ENCODE measurements at places on chromosomes 1 and 21.

GRCh38 chr1:91584878-91585277 lies 84.2 kb downstream of the CDC7 start:
- H3K27me3 ChIP-seq = no peaks in the 10 kb centered on the region
- DNase-seq = no peak
- H3K36me3 ChIP-seq = no peaks in the 10 kb centered on the region
- no peak overlapping the region for H3K4me3 ChIP-seq

- H3K27ac ChIP-seq = no peak overlapping the region
- H3K36me3 ChIP-seq = no peaks in the 10 kb centered on the region
- peaks cover 5% of the 10 kb centered on the region for H3K27me3 ChIP-seq
- H3K4me1 ChIP-seq = no peaks in the 10 kb centered on the region
Observed at GRCh38 chr1:6511561-6512244, 20.2 kb upstream of the PLEKHG5 start.

DNA sequence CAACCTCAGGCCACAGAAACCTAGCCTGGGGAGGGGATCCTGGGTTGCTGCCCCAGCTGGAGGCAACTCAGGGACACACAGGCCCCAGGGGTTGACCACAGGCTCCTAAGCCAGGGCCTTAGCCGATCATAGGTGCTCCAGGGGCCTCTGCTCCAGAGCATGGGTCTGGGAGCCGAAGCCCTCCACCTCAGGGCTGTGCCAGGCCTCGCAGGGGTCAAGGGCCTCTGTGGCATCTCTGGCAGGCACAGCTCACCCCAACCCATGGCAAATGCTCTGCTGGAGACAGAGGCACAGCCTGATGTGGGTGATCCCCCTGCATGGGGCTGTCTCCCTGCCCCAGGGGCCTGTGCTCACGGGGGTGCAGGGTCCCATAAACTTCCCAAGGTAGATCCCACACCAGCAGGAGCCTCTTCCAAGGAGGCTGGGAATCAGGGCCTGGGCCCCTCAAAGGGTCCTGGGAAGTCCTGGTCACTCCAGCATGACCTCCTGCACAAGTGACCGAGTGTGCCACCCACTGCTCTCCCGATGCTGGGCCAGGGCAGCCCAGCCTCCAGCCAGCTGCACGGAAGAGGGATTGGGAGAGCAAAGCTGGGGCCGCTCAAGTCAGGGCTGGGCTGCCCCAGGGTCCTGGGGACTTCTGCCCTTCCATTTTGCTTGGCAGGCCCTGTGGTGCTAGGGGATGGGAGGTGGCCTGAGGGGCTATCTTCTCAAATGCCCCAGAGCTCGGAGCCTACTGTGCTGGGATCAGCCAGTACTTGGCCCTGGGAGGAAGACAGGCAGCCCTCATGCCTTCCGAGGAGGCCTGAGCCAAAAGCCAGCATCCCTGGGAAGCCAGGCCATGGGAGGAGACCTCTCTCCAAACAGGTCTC lies 22.2 kb upstream of the PRSS38 start:
- no peak overlapping the region for H3K27ac ChIP-seq
- no peaks in the 10 kb centered on the region for H3K27me3 ChIP-seq
- no peak overlapping the region for H3K4me3 ChIP-seq
- H3K36me3 ChIP-seq = no peaks in the 10 kb centered on the region
- H3K4me1 ChIP-seq = peaks cover 2% of the 10 kb centered on the region

GRCh38 chr21:41048145-41048544 lies 119.8 kb upstream of the BACE2 start:
- H3K4me1 ChIP-seq = no peaks in the 10 kb centered on the region
- peaks cover 18% of the 10 kb centered on the region for H3K27me3 ChIP-seq
- no peak for DNase-seq
- H3K27ac ChIP-seq = no peak overlapping the region
- no peaks in the 10 kb centered on the region for H3K36me3 ChIP-seq

GRCh38 chr1:20896826-20897225 lies 109.7 kb upstream of the HP1BP3 start:
- no peak overlapping the region for H3K4me3 ChIP-seq
- no peaks in the 10 kb centered on the region for H3K4me1 ChIP-seq
- DNase-seq = no peak

- no peaks in the 10 kb centered on the region for H3K27me3 ChIP-seq
- H3K4me3 ChIP-seq = no peak overlapping the region
- peaks cover 23% of the 10 kb centered on the region for H3K4me1 ChIP-seq
- DNase-seq = no peak
Observed at GRCh38 chr1:9766759-9767442, 56.9 kb downstream of the CLSTN1 start.

- H3K4me3 ChIP-seq = no peak overlapping the region
- H3K27ac ChIP-seq = no peak overlapping the region
- peaks cover 4% of the 10 kb centered on the region for H3K4me1 ChIP-seq
- H3K36me3 ChIP-seq = no peaks in the 10 kb centered on the region
Observed at GRCh38 chr1:66598670-66599069, 64.7 kb downstream of the SGIP1 start.

- H3K4me3 ChIP-seq = no peak overlapping the region
- H3K4me1 ChIP-seq = no peaks in the 10 kb centered on the region
- no peak for DNase-seq
- H3K36me3 ChIP-seq = no peaks in the 10 kb centered on the region
- peaks cover 48% of the 10 kb centered on the region for H3K27me3 ChIP-seq
- H3K27ac ChIP-seq = no peak overlapping the region
Observed at GRCh38 chr1:114956570-114956969, 73.1 kb upstream of the TSHB start.

DNA sequence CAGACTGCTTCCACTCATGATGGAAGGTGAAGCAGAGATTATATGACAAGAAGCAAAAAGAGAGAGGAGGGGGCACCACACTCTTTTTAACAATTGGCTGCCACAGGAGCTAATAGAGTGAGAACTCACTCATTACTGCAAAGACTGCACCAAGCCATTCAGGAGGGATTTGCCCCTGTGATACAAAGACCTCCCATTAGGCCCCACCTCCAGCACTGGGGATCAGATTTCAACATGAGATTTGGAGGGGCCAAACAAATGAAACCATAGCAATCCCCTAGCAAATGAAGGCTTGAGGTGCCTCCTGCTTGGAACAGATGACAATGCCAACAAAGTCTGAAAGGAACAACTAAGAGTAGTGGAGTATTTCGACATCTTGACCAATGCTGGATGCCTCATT lies 122.5 kb upstream of the COA6 start:
- H3K36me3 ChIP-seq = no peaks in the 10 kb centered on the region
- H3K4me3 ChIP-seq = no peak overlapping the region
- no peak for DNase-seq
- H3K27me3 ChIP-seq = peaks cover 23% of the 10 kb centered on the region
- peaks cover 4% of the 10 kb centered on the region for H3K4me1 ChIP-seq

DNA sequence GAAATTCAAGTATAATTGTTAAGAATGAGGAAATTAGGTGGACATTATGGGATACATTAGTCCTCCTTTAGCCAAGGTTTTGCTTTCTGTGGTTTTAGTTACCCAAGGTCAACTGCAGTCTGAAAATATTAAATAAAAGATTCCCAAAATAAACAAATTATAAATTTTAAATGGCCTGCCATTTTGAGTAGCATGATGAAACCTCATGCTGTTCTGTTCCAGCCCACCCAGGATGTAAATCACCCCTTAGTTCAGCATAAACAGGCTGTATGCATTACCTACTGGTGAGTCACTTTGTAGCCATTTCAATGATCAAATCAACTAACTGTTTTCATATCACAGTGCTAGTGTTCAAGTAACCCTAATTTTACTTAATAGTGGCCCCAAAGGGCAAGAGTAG lies 132.5 kb upstream of the LYPLAL1 start:
- no peaks in the 10 kb centered on the region for H3K36me3 ChIP-seq
- DNase-seq = no peak
- no peaks in the 10 kb centered on the region for H3K4me1 ChIP-seq

- H3K27ac ChIP-seq = no peak overlapping the region
- H3K4me1 ChIP-seq = peaks cover 60% of the 10 kb centered on the region
- H3K36me3 ChIP-seq = peaks cover 16% of the 10 kb centered on the region
- no peak for DNase-seq
Observed at GRCh38 chr1:226948996-226949395, 8.9 kb downstream of the COQ8A start.

DNA sequence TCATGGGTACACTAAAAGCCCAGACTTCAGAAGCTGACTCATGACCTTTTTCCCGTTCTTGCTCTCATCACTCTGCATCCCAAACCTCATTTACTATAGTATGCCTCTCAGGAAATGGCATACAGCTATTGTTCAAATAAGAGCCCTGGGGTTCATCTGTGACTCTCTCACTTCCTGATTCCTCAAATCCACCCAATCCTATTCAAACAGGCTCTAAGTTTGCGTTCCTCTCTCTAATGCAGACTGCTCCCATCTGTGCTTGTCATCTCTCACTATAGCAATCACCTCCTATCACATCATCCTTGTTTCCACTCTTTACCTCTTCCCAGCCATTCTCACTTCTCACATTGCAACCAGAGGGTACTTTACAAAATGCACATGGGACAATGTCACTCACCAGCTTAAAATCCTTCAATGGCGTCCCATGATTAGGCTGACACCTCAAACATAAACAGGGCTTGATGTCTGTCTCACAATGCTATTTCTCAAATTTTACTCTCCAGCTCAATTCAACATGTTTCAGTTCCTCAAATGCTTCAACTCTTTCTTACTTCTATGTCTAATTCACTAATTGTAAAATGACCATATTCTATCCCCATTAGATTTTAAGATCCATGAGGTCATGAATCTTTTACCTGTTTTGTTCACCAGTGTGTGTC lies 408.4 kb downstream of the NTNG1 start:
- no peaks in the 10 kb centered on the region for H3K27me3 ChIP-seq
- H3K4me3 ChIP-seq = no peak overlapping the region
- H3K27ac ChIP-seq = no peak overlapping the region

DNA sequence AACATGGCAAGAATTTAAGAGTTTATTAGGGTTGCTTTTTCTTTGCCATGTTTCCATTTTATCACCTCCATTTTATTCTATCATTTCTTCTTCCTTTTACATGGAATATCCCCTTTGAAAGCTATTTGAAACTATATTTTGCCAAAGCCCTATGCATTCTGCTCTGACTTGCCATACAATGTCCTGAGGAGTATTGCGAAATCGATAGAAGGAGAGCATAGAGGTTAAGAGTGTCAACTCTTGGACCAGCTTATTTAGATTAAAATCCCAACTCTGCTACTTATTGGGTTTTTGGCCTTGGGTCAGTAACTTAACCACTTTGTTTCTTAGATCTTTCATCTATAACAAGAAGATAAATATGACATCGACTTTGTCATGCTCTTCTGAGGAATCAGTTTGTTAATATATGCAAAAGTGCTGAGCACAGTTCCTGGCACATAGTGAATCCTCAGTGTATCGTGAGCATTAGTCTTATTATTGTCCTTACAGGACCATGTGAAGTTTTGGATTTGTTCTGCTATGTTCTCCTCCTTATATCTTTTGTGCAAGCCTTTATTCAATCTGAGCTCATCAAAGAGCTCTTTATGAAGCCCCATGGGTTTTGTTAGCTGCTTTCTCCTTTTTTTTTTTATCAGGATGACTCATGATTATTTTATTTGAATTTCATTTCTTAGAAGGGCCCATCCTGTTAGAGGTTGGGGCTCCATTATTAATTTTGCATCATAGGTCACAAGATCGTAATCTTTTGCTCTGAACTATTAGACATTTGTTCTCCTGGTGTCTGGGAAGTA lies 17.6 kb downstream of the ACKR1 start:
- H3K27me3 ChIP-seq = peaks cover 48% of the 10 kb centered on the region
- H3K4me1 ChIP-seq = no peaks in the 10 kb centered on the region
- no peak overlapping the region for H3K4me3 ChIP-seq
- no peaks in the 10 kb centered on the region for H3K36me3 ChIP-seq
- no peak for DNase-seq
- no peak overlapping the region for H3K27ac ChIP-seq

DNA sequence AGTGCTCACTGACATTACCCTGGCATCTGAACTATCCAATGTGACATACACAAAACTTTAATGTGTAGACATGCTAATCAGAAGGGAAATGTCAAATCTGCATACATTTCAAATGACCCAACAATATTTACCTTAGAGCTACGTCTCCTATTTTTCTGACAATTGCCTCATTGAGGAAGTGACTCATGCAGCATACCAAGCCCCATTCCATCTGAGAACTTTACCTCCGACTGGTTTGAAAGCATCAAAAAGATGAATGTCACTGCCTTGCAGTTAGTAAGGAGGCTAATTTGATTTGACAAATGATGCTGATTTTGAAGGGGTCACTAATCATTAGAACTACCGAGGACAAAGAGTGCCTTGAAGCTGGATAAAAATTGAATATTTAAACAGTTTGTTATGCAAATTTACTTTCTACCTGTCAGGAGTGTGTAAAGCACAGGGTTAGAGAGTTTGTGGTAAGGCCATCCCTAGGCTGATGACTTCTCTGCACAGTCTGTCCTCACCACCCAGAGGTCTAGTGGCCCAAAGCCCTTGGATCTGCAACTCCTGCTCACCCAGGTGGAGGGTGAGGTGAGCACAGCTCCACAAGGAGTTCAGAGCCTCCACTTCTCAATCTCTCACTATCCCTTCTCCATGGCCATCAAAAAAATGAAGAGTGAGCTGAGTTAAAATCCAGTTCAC lies 500.3 kb upstream of the C1orf87 start:
- no peaks in the 10 kb centered on the region for H3K4me1 ChIP-seq
- H3K36me3 ChIP-seq = no peaks in the 10 kb centered on the region
- DNase-seq = no peak
- no peak overlapping the region for H3K4me3 ChIP-seq
- H3K27me3 ChIP-seq = no peaks in the 10 kb centered on the region
- no peak overlapping the region for H3K27ac ChIP-seq

GRCh38 chr1:20308569-20308968 lies 17.9 kb downstream of the VWA5B1 start:
- H3K27ac ChIP-seq = no peak overlapping the region
- no peak overlapping the region for H3K4me3 ChIP-seq
- H3K4me1 ChIP-seq = no peaks in the 10 kb centered on the region
- DNase-seq = no peak
- H3K36me3 ChIP-seq = no peaks in the 10 kb centered on the region

- no peak overlapping the region for H3K4me3 ChIP-seq
- no peak overlapping the region for H3K27ac ChIP-seq
- DNase-seq = no peak
- H3K36me3 ChIP-seq = no peaks in the 10 kb centered on the region
Observed at GRCh38 chr1:209291715-209292114, 291.8 kb upstream of the CAMK1G start.

DNA sequence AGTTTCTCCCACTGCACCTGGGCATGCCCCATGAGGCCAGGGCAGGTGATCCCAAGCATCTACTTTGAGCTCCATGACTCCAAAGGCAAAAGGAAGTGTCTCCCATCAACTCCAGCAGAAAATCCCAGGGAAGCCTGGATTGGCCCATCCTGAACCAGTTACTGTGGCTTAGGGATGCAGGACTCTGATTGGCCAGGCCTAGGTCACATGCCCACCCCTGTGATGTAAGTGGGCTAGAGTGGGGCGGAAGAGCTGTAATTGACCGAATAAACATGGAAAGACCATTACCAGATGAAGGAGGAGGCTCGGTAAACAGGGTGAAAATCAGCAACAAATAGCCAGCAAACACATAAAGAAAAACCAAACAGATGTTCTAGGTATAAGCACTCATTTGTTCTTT lies 45.2 kb downstream of the MATN1 start:
- H3K4me1 ChIP-seq = no peaks in the 10 kb centered on the region
- no peak overlapping the region for H3K27ac ChIP-seq
- H3K4me3 ChIP-seq = no peak overlapping the region
- H3K36me3 ChIP-seq = no peaks in the 10 kb centered on the region
- H3K27me3 ChIP-seq = peaks cover 45% of the 10 kb centered on the region

GRCh38 chr1:76587212-76587611 lies 280.1 kb upstream of the ST6GALNAC5 start:
- peaks cover 6% of the 10 kb centered on the region for H3K4me1 ChIP-seq
- no peak overlapping the region for H3K4me3 ChIP-seq
- no peak overlapping the region for H3K27ac ChIP-seq
- H3K27me3 ChIP-seq = no peaks in the 10 kb centered on the region

All from activated T-cell treated with anti-CD3 and anti-CD28 coated beads, Interleukin-2, amount 50 U/mL, for 24 hours (primary cell).